ENCODE measurements at places on chromosomes 2 and 18. TPM values are rescaled to one million over a fixed set of nuclear protein-coding genes. Genes with fewer than 3 reads are reported as not detected.

DNA sequence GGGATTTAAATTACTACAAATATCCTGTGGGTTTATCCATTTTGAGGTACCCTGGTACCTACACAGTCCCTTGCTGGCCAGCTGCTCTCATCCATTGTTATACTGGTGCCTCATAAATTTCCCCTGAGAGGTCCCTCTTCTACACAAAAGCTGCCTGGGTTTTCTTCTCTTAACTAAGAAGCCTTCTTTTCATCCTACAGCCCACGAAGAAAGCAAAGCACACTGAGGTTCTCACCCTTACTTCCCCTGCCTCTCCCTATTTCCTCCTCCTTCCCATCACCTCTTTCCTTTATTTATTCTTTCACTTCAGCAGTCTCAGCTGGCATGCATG lies 154.9 kb downstream of the CSRNP3 start:
- DNase-seq: no peak

DNA sequence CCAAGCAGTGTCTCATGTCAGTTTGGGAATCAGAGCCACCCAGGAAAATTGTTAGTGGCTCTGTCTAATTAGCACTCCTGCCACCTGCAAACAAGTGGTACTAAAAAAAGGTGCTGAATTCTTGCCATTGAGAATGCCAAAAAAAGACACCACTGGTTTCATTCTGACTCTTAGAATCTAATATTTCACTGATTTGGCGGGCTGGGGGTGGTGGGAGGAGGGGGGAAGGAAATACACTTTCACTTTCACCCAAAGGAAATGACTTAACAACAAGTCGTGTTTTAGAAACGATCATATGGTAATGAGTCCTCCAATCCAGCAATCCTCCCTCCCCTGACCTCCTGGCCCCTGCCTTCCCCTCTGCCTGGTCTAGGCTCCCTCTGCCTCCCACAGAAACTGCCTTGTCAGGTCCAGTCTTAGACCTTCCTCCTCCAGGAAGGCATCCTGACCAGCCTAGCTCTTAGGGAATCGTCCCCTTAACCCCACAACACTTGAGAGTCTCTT lies 4.4 kb upstream of the KLHL29 start:
- no peak for DNase-seq

DNA sequence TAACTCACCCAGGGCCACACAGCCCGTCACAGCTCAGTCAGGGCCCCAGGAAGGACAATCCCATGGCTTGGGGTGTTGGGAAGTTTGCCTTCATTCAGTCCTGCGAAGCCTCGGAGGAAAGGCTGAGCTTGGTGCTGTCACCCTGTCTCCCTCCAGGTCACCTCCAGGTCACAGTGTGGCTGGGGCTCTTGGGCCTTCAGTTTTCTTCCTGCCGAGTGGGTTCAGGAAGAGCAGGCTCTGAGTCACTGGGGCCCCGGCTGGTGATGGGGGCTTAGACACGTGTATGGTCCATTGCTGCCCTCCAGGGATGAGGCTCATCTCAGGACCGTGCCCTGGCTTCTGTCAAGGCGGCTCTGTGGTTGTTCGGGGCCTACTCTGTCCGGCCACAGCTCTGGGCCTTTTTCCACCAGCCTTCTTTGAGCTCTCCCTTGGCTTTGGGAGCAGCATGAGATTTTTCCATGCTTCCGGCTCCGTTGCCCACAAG lies 118.6 kb downstream of the INHBB start:
- DNase-seq: no peak

SOCS6 gene
- 19.9 TPM for total RNA-seq

LOXHD1 gene
- 0.29 TPM for total RNA-seq

RESP18 gene
- total RNA-seq: not detected
